ENCODE measurements at places on chromosomes 6 and 20.

DNA sequence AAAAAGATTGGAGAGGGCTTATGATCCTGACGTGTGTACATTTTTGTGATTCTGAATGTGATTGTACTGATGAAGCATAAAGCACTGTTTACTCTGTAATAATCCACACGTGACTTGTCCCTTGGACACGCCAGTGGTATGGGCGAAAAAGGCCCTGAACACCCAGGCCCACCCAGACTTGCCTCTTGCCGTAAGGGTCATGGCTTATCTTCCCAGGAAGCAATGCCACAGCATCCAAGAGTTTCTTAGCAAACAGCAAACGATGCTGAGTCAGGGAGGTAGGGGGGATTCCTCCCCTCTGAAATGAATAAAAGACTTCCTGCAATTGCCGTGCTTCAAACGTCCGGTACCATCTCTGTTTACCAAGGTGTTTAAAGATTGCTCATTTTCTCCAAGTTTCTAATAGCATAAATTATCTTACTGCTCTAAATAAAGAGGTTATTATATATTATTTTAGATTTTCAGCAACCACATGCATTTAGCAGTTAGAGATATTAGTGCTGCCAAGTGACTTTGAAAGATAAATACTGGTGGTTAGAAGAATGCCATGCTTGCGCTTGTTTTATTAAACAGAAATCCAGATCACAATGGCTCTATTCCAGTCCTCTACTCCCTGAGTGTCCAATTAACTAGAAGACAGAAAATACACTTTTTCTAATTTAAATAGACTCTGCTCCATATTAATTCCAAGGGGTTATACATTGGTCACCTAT, 212.8 kb upstream of the CST7 start:
- no peak for DNase-seq

DNA sequence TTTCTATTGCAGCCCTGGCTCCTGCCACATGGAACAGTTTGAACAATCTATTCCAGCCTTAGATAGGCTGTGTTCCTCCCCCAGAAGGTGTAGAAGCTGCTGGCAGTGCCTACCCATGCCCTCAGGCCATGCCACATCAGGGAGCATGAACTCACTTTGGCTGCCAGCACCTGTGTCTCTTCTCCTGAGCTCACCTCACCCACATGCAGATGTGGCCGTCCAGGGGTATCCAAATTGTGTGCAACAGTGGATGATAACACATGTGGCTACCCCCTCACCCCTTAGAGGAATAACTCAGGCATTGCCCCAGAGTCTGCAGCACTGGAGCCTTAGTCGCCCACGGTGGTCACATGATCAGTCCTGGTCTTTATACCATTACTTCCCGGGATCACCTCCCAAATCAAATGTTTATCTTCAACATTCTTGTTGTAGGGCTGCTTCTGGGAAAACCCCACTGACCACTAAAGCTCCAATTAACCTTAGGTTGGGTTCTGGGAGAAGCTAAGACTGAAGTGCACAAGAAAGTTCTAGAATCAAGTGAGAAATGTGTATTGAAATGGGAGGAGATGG, 110.4 kb downstream of the BANF2 start:
- DNase-seq, result no peak

DNA sequence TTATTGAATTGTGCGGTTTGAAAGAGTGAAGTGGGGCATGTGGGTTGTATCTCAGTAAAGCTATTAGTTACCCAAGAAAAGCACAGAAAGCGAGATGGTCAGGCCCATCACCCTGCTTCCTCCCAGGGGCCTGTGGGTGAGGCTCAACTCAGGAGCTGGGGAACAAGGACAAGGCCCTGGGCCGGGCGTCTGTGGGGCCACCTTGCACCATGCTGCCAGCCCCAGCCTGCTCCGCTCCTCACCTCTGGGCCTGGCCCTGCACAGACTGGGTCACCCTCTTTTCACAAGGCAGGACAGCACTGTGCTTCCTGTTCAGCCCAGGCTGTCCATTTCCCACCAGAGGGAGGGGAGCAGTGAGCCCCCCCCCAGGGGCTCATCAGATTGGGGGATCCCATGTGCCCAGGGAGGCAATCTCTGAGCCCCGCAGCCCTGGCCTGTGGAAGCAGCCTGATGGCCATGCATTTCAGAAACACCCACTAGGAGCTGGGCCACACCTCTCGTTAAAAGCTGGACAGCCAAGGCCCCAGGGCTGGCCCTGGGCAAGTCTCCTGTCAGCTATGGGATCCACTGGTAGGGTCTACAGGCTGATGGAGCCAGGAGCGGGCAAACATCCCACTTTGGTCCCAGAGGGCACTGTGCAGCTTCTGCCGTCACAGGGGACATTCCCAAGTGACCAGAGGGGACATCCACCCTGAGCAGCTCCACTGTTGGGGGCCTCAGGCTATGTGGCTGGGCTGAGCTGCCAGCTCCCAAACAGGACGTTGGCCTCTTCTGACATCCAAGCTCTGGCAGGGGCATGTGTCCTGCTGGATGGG, 55.9 kb downstream of the YTHDF1 start:
- no peak for DNase-seq

- no peak for DNase-seq
Measured at GRCh38 chr20:5920581-5920980, 29.8 kb downstream of the TRMT6 start.

All from activated T-helper 1 cell treated with Interleukin-2 at 50 U/mL for 16 hours (primary cell).